GM12865 (cell line): ENCODE measurements at places on chromosomes 4 and X.

DNA sequence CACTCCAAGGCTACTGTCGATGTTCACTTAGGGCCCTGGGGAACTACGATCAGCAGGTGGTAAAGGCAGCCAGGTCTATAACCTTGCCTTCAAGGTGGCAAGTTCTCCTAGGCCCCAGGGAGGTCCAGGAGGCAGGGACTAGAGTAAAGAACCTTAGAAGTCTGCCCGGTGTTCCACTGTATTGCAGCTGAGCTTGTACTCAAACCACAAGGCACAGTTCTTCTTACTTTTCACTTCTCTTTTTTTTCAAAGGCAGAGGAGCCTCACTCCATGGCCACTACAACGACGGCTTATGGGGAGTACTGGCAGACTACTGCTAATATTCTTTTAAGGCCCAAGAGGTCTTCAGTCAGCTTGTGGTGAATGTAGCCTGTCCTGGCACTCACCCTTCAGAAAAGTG, 78.8 kb upstream of the GPR174 start:
- peak; percentile 61 for DNase-seq

DNA sequence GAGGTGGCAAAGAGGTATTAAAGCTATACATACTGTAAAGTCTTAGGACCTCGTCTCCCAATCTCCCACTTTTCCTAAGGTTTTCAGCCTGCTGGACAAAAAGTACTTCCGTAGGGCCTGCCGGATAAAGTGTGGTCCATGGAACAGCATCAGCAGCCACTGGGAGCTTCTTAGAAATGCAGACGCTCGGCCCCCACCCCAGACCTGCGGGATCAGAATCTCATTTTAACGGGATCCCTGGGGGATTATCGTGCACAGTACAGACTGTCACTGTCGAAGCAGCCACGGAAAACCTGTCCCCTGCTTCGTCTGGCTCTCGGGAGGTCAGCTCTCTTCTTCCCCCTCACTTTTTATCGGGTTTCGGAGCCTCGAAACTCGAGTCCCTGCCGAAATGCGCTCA, 802 bp downstream of the ADGRG2 start:
- no peak for DNase-seq

DNA sequence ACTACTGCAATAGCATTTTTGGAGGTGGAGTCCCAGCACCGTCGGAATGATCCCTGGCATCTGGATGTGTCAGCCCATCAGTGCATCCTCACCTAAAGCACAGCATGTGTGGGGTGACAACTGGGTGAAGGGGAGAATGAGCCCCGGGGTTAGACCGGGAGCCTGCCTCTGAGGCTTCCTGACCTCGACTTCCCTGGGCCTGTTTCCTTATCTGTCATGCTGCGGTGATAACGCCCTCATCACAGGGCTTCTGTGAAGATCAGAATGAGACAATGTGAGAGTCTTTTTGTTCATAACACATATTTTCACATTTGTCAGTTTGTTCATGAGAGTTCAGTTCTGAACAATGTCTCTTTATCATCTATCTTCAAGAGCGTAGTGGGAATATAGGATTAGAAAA, 31.1 kb upstream of the PDLIM3 start:
- peak; percentile 45 for DNase-seq

- DNase-seq: no peak
Observed at GRCh38 chr4:183287309-183287659, 32.8 kb downstream of the CLDN22 start.

DNA sequence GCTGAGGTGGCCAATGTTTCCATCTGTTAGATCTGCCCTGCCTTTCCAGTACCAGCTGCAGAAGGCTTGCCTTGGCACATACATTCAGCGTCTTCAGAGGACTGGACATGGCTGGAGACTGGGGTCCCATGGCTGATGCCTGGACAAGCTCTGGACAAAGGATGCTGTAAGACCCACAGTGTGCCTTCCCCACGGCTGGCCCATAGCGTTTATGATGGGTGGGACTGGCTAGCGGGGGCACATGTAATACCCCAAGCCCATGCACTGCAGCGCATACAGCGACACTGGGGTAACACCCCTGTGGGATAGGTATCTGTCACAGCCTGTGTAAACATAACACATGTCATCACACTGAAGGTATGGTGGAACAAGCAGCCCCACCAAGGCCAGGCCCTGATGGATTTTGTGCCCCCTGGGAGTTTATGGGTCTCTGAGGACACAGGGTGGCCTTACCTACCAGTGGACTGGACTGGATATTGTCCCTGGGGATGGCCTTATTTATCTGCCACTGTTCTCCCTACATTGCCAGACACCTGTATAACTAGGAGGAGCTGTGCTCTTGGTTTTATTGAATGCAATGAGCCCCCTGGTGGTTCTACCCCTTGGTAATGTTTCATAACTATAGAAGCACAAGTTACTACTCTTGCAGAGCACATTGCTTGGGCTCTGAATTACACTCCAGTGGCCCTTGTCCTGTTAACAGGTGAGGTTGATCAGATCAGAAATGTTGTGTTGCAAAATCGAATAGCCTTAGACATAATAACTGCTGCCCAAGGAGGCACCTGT, 34.3 kb upstream of the TACR3 start:
- no peak for DNase-seq

DNA sequence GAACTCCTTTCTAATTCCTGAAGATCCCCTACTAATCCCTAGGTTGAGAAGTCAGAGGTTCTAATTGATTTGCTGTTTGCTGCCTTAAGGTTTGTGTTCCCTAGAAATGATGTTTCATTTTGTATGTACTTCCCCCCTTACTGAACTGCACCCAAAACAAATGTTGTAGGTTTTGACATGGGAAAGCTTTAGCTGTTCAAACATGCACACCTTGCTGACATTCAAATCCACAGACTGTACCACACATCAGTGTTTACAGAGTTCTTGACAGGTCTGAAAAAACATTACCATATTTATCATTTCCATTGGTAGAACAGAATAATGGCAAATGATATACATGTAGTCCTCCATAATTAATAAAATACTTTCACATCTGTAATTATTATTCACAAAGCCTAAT, 18.2 kb downstream of the EGF start:
- no peak for DNase-seq
